T follicular helper cell (primary cell): ENCODE measurements at places on chromosomes 5 and 9.
A peak's percentile ranks its signal among the peaks of the same experiment; 100 is the strongest.

GRCh38 chr9:131667576-131667975, 72.3 kb downstream of the RAPGEF1 start:
- DNase-seq, result peak; percentile 47

- no peak for DNase-seq
Observed at GRCh38 chr5:179345433-179346321, at the start of gene ADAMTS2. ADAMTS2 (minus strand) TSS chr5:179345461; CDS start chr5:179345328, 133 bp downstream.

DNA sequence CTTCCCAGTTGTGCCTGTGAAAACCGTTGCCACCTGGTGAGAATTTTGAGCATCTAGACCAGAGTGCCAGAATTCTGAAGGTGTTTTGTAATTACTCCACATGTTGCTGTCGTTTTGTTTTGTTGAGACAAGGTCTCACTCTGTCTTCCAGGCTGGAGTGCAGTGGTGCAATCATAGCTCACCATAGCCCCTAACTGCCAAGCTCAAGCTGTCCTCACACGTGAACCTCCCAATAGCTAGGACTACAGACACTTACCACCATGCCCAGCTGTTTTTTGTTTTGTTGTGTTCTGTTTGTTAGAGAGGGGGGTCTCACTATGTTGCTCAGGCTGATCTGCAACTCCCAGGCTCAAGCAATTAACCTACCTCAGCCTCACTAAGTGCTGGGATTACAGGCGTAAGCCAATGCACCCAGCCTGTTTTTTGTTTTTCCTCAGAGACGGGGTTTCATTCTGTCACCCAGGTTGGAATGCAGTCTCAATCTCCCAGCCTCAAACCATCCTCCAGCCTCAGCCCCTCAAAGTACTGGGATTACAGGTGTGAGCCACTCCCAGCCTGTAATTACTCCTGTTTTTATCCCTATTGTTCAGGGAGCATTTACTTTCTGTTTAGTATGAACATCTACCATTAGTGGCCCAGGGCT, 121.1 kb upstream of the DMRT1 start:
- no peak for DNase-seq

DNA sequence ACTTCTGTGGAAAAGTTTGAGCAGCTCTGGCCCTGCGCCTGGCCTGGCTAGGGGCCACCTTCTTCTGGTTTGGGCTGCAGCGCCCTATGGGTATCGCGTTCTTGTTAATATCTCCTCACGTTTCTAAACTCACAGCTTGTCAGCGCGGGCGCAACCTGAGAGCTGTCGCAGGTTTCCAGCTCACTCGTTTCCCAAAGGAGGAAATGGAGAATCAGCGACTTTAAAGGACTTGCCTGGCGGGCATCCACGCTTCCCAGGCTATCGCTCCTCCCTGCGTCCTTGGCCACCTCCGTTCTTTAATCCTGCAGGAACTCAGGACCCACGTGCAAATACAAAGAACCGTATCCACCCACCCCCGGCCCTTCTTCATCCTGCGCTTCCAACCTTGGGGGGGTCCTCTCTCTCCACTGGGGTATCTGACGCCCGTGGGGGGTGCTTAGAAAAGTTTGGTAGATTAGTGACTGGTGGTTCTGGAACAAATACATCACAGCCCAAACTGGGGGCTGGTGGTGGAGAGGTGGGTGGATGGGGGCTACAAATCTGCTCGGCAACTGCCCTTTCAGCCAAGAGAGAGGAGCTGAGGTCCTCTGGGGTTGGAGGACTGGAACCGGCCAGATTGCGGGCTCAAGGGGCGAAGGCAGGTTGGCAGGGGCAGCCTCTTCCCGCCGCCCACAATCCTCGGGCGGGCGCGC, 578 bp upstream of the PSAT1 start:
- DNase-seq, result no peak

GRCh38 chr5:109099081-109099480, 310.7 kb downstream of the PJA2 start:
- DNase-seq, result no peak

DNA sequence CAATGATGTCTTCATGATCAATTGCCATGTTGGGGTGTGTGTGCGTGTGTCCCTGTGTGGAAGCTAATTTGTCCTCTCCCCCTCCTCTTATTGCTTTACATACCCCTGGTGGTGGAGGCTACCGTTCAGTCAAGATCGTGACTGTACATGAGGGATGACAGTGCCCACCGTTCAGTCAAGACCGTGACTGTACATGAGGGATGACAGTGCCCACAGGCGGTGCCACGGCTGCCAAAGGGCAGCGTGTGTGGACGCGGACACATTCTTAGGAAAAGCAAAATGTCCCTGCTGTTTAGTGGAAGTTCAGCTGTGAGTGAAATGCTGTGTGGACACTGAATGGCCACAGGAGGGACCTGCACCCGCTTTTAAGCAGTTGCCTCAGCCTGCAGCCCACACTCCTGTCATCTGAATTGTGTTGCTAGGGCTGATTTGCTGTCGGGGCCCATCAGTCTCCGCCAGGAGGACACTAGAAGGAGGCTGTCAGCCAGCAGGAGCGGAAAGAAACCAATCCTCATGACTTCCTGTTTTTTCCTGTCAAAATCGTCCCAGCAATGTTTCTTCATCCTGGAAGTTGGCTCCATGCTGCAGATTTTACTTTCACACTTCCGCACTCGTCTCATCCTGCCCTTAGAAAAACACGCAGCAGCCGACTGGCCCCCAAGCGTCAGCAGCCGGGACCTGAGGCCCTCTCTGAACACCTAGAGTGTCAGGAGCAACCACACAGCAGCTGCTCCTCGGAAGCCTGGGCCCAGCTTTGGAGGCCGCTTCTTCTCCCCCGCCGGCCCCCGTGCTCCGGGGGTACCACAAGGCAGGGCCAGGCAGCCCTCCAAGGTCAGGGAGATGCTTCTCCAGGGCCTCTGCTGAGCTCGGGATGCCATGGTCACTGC, 9.1 kb downstream of the OR2V1 start:
- no peak for DNase-seq

GRCh38 chr9:70557661-70558369, 143.4 kb upstream of the KLF9 start:
- no peak for DNase-seq

DNA sequence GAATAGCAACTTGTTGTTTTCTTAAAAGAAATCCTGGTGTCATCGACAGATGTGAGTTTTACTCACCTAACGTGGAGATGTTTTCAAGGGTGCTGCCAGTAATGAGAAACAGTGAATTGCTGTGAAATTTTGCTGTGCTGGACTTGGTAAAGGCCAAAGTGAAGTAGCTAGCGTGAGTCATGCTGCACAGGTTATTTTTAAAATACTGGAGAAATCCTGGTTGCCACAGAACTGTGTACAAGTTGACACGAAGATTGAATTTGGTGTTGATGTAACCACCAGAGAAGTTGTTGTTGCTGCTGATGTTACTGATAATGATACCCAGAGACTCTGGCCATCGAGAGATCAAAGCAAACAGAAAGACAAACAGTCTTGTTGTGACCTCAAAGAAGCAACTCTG, 187.9 kb upstream of the NFIL3 start:
- no peak for DNase-seq

- DNase-seq, result no peak
Observed at GRCh38 chr5:14167211-14167845, 24.2 kb downstream of the TRIO start.

DNA sequence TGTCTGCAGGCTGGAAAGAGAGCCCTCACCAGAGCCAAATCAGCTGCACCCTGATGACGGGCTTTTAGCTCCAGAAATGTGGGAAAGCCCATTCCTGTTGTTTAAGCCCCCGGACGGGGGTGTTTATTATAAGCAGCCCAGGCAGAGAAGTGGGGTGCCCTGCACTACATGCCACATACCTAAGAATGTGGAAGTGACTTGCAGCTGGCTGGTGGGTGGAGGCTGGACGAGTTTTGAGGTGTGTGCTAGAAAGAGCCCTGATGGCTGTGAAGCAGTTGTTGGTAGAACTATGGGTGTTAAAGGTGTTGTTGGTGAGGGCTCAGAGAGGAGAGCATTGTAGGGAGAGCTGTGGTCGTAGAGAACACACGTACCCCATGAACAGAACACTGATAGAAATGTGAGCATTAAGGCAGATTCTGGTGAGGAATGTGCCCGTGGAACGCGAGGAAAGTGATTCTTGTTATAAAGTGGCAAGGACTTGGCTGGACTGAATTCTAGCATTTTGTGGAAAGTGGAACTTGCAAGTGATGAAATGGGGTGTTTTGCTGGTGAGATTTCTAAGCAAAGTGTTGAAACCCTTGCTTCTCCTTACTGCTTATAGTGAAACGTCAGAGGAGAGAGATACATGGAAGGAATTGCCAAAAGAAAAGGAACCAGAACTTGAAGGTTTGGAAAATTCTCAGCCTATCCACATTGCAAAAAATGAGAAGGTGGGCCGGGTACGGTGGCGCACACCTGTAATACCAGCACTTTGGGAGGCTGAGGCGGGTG, 38.9 kb downstream of the AHRR start:
- DNase-seq, result no peak

GRCh38 chr9:89358985-89359384, 40.7 kb downstream of the SECISBP2 start:
- no peak for DNase-seq

- no peak for DNase-seq
Observed at GRCh38 chr5:160702311-160702803, 149.7 kb downstream of the ATP10B start.

GRCh38 chr9:115373710-115374045, 255.7 kb upstream of the TNC start:
- no peak for DNase-seq

- DNase-seq, result no peak
Observed at GRCh38 chr5:15926586-15926985, 253.0 kb downstream of the MARCHF11 start.

GRCh38 chr9:36572515-36573418, at the start of gene MELK:
MELK (plus strand) TSS chr9:36572895; CDS start chr9:36581682, 8,787 bp downstream.
- peak; percentile 70 for DNase-seq

DNA sequence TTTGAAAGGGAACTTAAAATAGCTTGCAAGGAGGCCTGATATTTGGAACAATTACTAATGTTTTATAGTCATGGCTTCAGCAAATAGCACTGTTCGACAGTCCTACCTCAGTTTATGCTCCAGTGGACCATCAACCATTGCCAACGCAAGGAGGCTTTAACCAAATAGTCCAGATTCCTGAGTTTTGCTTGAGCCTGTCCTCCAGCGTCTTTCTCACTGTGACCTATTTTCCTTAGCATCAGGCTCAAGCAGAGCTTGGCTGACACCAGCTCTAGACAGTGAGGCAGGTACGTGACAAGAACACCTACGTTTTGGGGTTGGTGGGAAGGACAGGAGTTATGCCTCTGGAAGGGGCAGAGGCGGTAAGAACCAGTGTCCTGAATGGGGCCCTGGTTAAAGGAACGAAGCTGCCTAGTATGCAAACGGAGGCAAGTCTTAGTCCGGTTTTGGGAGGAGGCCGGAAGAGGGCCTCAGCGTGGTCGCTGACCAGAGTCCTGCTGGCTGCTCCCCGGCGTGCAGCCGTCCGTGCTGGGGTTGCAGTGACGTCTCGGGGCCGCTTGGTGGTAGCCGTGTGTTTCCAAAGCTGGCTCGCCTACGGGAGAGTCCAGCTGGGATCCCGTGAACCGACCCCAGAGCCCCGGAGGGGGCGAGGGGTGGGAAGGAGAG, 998 bp upstream of the FGF18 start:
- DNase-seq, result peak; percentile 20

- DNase-seq, result no peak
Observed at GRCh38 chr9:15081021-15081753, 171.0 kb upstream of the FREM1 start.
